Adrenal gland (tissue), 19 donors: ENCODE measurements at places on chromosomes 12 and 14. TPM values are rescaled to one million over a fixed set of nuclear protein-coding genes. Genes with fewer than 3 reads are reported as not detected.

GRCh38 chr12:124030510-124030909 lies 57.5 kb downstream of the ZNF664 start:
- no peaks in the 10 kb centered on the region for H3K27me3 ChIP-seq
- no peak overlapping the region for H3K4me3 ChIP-seq
- no peaks in the 10 kb centered on the region for H3K4me1 ChIP-seq

DNA sequence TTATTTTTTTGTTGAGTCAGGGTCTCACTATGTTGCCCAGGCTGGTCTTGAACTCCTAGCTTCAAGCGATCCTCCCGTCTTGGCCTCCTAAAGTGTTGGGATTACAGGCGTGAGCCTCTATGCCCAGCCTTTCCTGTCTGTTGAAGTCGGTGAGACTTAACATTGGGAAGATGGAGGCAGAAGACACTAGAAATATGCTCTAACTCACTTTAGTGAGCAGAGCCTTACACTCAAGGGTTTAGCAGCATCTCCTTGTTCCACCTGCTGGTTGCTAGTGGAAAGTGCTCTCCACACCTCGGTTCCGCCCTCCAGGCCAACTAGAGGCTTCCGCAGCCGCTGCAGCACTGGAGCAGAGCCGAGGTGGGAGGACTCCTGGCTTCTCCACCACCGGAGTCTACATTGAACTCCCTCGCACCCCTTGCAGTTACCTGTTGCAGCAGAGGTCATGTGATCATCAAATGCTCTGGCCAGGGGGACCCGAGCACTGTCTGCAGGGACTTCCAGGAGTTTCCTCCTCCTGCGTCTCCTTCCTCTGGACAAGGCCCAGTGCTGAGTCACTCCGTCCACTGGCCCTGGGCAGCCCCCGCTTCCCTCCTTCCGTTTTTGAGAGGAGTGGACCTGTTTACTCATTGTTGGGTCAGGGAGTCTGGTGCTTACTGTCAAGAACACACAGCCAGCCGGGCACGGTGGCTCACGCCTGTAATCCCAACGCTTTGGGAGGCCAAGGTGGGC lies 9.4 kb upstream of the HVCN1 start:
- H3K27me3 ChIP-seq, result no peaks in the 10 kb centered on the region
- no peak overlapping the region for H3K27ac ChIP-seq
- DNase-seq, result peak; percentile 89

DNA sequence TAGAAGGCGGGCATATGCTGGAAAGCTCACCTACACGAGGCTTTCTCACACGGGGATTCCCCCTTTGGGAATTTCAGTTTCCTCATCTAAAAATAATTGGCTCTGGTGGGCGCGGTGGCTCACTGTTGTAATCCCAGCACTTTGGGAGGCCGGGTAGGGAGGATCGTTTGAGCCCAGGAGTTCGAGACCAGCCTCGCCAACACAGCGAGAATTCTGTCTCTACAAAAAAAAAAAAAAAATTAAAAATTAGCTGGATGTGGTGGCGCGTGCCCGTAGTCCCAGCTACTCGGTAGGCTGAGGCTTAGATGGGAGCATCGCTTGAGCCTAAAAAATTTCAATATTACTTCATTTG lies 400 bp upstream of the NDUFA12 start:
- peaks cover 4% of the 10 kb centered on the region for H3K4me1 ChIP-seq
- no peaks in the 10 kb centered on the region for H3K27me3 ChIP-seq
- H3K27ac ChIP-seq, result peak overlapping the region; percentile 35
- H3K4me3 ChIP-seq, result peak overlapping the region; percentile 82
- DNase-seq, result no peak
- H3K36me3 ChIP-seq, result peaks cover 9% of the 10 kb centered on the region

The NEDD8 gene
- 376 TPM for total RNA-seq

DNA sequence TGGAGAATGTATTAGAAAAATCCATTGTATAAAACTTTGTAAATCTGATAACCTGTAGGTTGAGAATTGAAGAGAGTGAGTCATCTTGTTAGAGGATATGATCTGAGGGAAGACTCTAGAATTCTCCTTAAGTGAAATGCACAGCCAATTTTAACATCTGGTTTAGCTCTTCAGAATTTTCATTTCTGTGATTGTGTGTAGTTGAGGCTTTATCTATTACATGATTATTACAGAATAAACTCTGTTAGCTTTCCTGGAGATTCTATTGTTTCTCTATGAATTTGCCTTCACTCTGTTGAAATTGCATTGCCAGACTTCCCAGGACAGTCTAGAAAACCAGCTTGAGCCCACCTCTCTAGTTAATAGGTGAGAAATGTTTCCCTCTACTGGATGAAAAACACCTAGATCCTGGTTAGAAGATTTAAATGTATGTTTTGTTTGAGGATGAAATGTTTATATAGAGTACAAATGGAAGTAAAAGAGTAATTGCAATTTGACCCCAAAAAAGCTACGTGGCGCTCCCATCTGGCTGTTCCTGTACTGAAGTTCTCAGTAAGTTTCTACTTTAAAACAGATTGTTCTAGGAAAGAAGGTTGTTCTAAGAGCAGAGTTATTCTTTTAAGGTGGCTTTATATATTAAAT lies 2.9 kb downstream of the NUDT4 start:
- peak overlapping the region; percentile 63 for H3K4me3 ChIP-seq
- H3K27ac ChIP-seq, result peak overlapping the region; percentile 87
- DNase-seq, result no peak
- H3K36me3 ChIP-seq, result no peaks in the 10 kb centered on the region

The JPH4 gene
- total RNA-seq, result 1.1 TPM
